ENCODE measurements at places on chromosomes 16 and 17. TPM values are rescaled to one million over a fixed set of nuclear protein-coding genes. Genes with fewer than 3 reads are reported as not detected.
A peak's percentile ranks its signal among the peaks of the same experiment; 100 is the strongest.

DNA sequence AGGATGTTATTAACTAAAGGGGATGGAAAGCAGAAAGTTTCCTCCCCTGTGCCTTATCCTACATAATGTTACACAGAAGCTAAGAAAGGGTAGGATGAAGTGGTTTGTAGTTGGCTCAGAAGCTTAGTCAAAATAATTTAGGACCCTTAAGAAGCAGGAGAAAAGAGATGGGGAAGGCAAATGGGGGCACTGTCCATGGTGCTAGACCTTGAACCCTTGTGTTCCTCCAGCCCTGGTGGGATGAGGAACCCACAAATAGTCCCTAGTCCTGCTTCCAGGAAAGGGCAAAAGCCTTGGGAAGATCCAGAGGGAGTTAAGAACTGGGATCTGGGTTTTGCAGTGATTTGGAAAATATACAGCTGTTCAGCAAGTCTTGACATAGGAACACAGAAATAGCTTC is 54.5 kb downstream of the SLC5A11 start:
- no peak for DNase-seq

- DNase-seq = no peak
These were observed 59.4 kb upstream of the ALOX12 start for GRCh38 chr17:6936370-6937028.

DNA sequence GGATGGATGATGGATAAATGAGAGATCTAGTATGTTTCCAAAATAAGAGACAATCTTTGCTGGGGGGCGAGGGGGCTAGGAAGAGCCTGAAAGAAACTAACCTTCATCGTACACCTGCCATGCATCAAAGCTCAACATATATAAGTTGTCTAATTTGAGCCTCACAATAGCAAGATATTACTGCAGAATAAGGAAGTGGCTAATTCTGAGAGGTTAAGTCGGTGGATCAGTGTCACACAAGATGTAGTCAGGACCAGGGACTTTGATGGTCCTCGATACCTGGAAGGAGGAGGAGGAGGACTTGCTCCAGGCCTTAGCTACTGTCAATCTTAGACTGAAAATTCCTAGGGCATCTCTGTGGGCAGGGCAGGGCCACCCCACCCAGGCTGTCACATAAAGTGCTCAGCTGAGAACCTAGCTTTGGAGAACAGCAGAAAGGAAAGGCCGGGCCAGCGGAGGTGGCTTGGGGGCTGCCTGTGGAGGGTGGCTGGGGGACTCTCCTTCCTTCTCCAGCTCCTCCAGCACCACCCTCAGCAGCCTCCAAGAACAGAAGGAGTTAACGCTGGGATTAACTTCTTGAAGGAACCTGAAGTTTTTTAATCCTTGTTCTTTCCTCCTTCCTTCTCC is 460 bp upstream of the SLC13A2 start:
- peak; percentile 17 for DNase-seq

DNA sequence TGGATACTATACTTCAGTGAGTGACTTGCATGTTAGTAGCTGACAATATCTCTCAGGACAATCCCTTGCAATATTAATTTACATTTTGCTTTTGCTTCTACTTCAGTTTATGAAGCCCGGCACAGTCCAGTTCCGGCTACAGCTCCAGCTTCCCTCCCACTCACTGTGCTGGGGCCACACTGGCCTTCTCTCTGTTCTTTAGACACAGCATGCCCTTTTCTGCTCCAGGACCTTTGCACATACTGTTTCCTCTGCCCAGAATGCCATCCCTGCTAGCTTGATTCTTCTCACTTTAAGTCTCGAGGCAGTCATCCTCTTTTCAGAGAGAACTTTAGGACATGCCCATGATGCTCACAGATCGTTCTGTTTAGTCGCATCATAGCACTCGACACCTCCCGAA is 25.5 kb upstream of the LRRC75A start:
- DNase-seq = no peak

- peak; percentile 68 for DNase-seq
These were observed 13.1 kb downstream of the CCR7 start for GRCh38 chr17:40551879-40552768.

- DNase-seq = no peak
These were observed 59.1 kb downstream of the TIMM22 start for GRCh38 chr17:1055751-1056645.

GRCh38 chr16:85601730-85602401 is 11.3 kb upstream of the GSE1 start:
- DNase-seq = no peak

The C16orf89 gene
- total RNA-seq = 8.9 TPM

The KAT2A gene
- total RNA-seq = 17.3 TPM

The TRAP1 gene
- 78.6 TPM for total RNA-seq

The GPR139 gene
- not detected for total RNA-seq

The CYBC1 gene
- 37.4 TPM for total RNA-seq

The KRTAP2-2 gene
- not detected for total RNA-seq

The TBC1D3C gene
- total RNA-seq = not detected

The TBC1D3G gene
- total RNA-seq = not detected

The ZFPM1 gene
- 9.6 TPM for total RNA-seq

The ZNF423 gene
- 8.6 TPM for total RNA-seq
